ENCODE measurements at places on chromosomes 2 and 18.
A peak's percentile ranks its signal among the peaks of the same experiment; 100 is the strongest.

- DNase-seq: no peak
These were observed 78.1 kb downstream of the RTTN start for GRCh38 chr18:70127359-70127758.

- no peak for DNase-seq
These were observed 1.7 kb downstream of the SP140 start for GRCh38 chr2:230227216-230227615.

- DNase-seq: no peak
These were observed 234.8 kb downstream of the ALPK2 start for GRCh38 chr18:58394046-58394445.

DNA sequence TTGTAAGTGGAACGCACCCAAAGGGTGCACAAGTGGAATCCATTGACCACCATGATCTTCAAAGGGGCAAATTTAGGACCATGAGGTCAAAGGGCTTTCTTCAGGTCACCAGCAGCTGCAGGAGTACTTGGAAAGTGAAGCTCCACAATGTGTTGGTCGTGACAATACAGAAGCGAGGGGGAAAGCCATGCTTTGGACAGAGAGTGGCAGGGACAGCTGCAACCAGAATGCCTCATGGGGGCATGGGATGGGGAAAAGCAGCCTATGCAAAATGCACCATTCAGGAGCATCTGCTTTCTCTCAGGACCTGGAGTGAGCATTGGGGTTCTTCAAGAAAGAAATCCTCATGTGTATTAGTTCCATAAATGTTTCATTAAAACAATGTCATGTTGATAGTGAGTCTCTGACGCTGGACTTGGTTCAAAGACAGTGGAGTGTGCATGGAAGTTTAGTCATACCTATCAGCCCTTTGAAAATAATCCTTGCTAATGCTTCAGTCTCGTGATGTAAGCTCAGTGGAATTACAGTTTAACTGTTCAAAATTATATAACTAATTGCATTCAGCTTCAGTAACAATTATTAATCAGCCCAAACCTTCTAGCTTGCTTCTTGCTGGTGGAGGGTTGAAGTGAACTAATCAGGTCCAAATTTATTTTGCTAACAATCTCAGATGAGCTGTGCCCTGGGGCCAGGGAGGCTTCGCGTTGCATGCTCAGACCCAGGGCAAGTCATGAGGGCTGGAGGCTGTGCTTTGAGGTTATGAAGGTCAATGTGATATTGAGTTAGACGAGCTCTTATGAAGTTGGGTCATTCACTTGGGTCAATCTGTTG lies 41.6 kb downstream of the ACKR3 start:
- no peak for DNase-seq

DNA sequence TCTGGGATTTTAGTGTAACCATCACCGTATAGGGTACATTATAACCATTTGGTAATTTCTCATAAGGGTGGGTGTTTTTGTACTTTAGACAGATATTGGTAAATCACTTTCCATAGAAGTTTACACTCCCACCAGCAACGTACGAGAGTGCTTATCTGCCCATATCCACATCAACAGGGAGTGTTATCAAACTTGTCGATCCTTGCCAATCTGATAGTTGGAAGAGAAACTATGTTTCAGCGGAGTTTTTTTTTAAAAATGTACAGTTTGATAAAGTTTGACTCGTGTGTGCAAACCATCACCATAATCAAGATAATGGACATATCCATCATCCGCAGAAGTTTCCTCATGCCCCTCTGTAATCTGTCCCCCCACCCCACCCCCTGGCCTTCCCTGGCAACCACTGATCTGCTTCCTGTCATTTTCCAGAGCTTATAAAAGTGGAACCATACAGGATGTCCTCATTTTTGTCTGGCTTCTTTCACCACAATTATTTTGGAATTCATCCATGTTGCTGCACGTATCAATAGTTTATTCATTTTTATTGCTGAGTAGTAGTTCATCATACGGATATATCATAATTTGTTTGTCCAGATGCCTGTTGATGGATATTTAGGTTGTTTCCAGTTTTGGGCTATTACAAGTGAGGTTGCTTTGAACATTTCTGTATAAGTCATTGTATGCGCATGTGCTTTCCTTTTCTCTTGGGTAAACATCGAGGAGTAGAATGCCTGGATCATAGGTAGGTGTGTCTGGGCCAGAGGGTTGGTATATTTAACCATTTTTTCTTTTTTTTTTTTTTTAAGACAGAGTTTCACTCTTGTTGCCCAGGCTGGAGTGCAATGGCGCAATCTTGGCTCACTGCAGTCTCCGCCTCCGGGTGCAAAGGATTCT lies 18.6 kb downstream of the GLI2 start:
- no peak for DNase-seq

GRCh38 chr2:96262306-96262705 lies 3.5 kb downstream of the TMEM127 start:
- no peak for DNase-seq

DNA sequence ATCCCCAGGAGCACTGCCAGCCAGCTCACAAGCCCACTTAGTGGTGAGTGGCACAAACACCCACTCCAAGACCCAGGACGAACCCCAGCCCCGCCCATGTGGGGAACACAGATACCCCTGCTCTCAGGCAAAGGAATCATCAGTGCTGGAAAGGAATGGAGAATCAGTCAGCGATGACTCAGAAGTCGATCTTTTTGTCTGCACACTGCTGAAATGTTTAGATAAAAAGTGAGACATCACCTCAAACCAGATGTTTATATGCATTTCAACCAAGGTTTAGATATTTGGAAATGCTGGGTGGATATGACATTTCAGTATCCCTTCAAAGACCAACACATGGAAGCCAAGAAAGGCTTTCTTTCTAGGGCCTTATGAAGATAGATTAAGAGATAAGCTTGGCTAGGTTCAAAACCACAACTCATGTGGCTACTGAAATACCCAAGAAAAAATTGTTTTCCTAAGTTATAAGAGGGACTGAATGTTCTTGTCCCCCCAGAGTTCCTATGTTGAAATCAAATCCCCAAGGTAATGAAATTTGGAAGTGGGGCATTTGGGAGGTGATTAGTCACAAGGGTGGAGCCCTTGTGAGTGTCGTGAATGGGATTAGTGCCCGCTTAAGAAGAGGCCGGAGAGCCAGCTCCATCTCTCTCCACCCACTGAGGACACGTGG lies 43.7 kb downstream of the POU3F3 start:
- no peak for DNase-seq

DNA sequence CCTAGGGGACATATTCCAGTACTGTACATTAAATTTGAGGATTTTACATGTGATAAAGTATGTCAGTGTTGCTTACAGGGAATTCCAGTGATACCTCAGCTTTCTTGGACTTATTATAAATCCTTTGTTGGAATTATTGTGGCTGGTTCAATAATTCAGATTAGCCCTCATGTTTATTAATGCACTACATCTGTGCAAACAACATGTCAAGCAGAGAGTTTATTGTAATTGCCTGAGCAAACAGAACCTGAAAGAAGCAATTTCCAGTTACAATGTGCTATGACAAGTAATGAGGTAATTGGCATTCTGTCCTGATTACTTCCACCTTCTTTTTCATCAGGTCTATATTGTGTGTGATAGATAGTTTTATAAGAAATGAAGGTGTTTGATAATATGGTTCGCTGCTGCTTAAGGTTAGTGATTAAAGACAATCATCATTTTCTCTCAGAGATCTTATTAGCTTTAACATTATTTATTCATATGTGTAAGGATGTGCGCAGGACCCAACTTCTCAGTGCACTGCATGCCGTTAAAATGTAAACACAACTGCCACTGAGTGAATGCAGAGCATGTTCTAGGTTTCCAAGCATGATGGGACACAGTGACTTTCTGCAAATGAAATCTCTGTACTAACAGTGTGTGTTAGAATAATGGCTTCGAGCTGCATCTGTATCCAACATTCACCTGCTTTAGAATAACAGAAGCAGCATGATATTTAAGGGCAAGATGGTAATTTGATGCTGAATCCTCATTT lies 973.7 kb upstream of the POU3F3 start:
- no peak for DNase-seq

GRCh38 chr18:58668211-58668610 lies 3.1 kb upstream of the MALT1 start:
- DNase-seq: no peak

DNA sequence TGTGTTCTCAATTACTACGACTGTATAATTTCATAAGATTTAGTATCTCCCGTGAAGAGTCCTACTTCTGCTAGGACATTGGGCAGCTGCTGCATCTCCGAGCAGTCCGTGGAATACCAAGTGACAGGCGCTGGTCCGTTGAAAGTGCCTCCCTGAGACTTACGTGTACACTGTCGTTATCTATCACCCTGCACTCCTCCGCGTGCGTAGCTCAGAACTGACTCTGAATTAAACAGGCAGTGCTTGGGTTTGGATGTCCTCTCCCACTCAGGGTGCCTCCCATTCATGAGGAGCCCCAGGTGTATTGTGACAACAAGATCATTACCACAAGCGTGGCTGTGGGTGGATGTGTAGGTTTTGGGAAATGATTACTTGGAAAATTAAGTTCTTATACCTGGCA lies 148.4 kb downstream of the SH3RF3 start:
- peak; percentile 6 for DNase-seq

- DNase-seq: no peak
These were observed 50.6 kb downstream of the CELF4 start for GRCh38 chr18:37514953-37515352.

- DNase-seq: no peak
These were observed 48.6 kb downstream of the CEP192 start for GRCh38 chr18:13039806-13040205.

DNA sequence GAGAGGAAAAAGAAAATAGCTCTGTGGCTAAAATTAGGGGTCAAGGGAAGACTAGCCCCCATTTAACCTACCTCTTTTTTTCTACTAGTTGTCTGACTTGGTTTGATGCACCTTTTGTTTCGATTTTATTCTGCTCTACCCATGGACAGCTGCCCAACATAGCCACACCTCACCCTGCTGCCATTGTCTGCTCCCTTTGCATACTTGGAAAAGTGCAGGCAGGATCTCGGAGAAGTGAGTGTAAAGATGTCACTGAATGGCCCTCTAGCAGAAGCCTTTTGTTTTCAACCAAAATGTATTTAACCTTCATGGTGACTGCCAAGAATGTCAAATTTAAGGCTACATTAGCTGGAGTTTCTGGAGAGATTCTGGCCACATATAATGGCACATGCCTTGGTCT lies 62.9 kb downstream of the SETBP1 start:
- DNase-seq: no peak

DNA sequence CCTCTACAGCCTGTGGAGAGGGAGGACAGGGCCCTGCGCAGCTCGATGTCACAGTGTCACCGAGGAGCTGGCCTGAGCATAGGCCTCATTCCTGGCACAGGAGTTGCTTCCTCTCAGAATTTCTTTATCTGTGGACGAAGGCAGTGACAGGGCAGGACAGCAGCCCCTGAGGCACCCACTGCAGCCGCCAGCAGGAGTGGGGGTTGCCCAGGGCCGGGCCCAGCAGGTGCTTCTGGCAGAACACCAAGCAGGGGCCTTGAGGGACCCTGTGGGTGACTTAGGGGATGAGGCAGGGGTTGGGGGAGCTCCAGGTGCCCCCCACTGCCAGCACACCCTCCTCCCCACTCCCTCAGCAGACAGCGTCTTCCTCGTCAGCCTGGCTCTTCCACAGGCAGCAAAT lies 290.0 kb downstream of the PHLPP1 start:
- no peak for DNase-seq

GRCh38 chr2:237859082-237859433 lies 365 bp upstream of the RAMP1 start:
- no peak for DNase-seq

DNA sequence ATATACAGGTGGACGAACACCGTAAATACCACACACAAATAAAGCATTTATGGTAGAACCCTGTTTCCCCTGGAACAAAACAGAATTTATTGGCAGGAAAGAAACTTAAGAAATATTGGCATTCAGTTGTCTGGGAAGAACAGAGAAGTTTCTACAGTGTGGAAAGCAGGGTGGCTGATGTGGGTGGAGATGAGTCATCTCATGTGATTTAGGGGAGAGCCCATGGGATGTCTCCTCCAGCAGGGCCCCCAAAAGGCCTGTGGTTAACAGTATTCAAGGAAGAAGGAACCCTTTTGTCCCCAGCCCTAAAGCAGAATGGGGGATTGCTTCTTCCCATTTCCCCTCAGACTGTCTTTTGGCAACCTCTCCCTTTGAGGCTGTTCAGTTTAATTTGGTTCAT lies 24.2 kb downstream of the SIX3 start:
- no peak for DNase-seq

- no peak for DNase-seq
These were observed 114.1 kb downstream of the ZBTB7C start for GRCh38 chr18:48294899-48295585.

- peak; percentile 27 for DNase-seq
These were observed 6.0 kb downstream of the SLC4A3 start for GRCh38 chr2:219633276-219634065.

GRCh38 chr2:29293830-29294438 lies 178.7 kb downstream of the CLIP4 start:
- no peak for DNase-seq

DNA sequence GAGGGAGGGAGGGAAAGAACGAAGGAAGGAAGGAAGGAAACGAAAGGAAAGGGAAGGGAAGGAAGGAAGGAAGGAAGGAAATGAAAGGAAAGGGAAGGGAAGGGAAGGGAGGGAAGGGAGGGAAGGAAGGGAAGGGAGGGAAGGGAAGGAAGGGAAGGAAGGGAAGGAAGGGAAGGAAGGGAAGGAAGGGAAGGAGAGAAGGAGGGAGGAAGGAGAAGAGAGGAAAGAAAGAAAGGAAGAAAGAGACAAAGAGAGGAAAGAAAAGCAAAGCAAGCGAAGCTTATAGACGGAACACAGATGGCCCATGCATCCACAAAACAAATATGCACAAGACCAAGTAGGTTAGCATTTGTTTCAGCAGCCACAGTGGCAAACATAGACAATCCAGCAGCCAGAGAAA lies 20.4 kb upstream of the GALNT3 start:
- DNase-seq: no peak

- no peak for DNase-seq
These were observed 121.2 kb downstream of the CAPN13 start for GRCh38 chr2:30686000-30686399.

- DNase-seq: no peak
These were observed 353 bp upstream of the NUP35 start for GRCh38 chr2:183123959-183124221.

DNA sequence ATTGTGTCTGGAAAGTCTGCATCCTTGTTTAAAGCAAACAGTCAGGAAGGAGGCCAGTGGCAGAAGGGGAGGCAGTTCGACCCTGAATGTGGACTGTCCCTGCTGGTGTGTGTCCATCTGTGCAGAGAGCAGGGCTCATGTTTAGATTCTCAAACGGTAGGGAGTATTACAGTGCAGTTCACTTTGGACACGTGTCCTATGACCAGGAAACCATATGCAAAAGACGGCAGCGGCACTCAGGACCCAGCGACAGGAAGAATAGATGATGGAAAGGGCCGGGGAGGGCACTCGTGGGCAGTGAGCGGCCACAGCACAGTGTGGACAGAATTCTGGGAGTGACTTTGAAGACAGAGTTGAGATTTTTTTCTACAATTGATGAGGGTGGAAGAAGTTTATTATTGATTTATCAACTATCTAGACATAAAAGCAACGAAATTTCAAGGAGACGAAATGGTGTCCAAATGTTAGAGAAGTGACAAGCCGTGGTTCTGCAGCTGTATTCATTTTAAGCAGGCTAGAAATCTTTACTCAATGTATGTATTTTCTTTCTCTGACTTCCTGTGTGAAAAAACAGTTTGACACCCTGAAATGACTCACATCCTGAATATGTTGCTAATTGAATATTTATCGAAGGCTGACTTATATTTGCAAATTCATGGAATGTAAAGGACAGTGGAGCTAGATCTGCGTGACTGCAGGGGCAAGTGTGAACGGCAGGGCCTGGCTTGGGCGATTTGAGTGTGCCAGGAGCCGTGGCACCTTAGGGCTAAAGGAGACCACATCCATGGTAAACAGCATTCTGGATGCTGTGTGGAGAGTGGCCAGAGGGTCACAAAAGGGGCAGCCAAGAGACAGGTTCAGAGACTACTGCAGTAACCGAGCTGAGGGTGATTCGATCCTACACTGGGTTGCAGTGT lies 214.2 kb downstream of the PTGR3 start:
- peak; percentile 32 for DNase-seq
